ENCODE measurements at places on chromosomes 1 and 21.

DNA sequence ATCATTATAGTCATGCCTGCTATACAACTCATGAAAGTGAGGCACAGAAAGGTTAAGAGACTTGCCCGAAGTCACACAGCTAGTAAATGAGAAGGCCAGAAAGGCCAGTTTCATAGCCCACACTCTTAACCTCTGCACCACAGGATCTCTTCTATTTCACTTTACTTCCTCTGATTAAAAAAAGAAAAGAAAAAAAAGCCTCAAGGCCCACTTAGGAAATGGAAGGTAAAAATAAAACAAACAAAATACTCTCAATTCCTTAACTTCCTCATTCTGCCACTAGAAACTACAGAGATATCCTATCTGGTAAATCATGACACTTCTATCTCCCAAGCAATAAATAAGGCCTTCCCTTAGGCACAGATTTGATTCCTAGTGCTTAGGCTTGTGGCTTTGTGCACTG, 7.6 kb upstream of the ENAH start:
- no peak for DNase-seq

DNA sequence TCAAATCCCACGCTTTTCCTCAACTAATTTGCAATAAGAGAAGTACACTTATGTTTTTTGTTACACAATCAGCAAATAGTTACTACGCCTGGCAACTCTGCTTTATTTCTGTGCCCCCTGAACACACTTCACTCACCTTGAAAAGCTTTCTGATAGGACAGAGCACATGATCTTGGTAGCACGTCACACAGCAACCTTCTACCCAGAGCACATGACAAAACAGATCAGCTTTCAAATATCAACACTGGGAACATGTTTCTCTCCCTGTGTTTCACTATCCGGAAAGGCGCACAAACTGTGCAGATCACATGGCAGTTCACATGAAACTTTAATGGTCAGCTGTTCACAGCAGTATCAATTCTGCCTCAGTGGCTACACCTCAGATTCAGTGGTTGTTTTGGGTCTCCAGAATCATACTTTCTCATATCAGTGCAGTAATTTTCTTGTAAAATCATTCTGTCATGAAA, 2.2 kb downstream of the SLC19A2 start:
- DNase-seq = no peak

GRCh38 chr1:232822530-232822929, 17.3 kb downstream of the MAP10 start:
- DNase-seq = no peak

GRCh38 chr1:204077979-204078696, 5.2 kb downstream of the SOX13 start:
- DNase-seq = no peak

- DNase-seq = no peak
Measured at GRCh38 chr1:68800182-68800581, 303.3 kb upstream of the DEPDC1 start.

DNA sequence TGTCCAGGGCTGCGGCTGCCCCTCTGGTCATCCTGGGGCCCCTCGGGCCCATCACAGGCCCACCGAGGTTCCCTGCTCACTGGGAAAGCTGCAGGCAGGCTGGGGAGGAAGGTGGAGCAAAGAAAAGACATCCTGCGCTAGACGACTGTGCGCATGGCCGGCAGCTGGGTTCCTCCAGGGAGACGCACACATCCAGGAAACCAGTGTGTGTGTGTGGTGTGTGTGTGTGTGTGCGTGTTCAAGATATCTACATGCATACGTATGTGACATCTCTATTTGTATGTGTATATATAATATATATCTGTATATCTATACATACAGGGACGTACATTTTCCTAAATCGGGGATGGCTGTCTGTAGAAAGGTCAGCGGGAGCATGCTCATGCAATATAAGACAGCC, 63.7 kb downstream of the ACOT7 start:
- DNase-seq = no peak

- DNase-seq = no peak
Measured at GRCh38 chr1:200925831-200926230, 31.1 kb downstream of the INAVA start.

DNA sequence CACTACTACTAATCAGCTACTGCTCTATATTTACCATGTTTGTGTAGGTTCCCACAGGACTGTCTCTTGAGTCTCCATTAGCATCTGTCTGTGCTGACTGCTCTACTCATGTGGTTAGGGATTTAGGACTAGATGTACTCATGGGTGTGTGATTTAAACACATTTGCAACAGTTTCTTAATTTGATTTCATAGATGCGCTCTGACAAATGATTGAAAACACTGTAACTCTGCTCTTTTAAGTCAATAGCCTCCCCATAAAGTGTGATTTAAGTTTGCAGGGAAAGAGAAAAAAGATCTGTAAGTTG, 809.3 kb downstream of the NCAM2 start:
- no peak for DNase-seq

DNA sequence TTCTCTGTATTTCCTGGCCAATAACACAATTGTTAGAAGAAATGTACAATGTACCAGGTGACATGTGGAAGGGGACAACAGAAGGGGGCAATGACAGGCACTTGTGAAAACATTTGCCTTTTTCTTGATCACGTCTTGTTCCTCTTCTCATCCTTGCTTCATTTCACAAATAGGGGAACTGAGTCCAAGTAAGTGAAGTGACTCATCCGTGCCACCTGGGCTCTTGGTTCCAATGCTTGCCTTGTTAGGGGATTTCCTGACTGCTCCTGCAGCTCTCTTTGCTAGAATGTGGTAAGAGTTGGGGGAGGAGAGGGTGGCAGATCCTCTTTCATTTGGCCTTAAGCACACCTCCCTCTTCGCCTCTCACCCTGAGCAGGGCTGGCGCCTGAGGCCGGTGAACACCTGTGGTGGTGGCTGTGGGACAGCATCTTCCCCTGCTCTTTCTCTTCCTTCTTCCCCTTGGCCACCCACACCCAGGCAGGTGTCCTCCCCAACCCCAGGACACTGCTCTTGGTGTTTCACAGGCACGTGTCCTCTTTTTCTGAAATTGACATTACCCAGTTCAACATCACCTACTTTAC, 2.2 kb upstream of the RHEX start:
- DNase-seq = peak; percentile 57

DNA sequence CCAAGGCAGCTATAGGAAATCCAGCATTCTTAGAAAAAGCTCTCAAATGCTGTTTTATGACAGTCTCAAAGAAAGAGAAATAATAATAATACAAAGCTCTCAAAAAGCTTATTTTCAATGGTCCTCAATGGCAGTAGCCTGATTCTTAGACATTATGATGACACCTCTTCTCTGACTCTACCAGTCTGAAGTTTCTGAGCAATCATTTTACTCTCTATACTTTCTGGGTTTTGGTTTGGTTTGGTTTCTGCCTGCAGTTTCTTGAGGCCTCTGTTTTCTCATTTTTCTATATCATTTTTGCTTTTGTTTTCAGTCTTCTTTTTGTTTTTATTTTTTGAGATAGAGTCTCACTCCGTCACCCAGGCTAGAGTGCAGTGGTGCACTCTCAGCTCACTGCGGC, 50.2 kb upstream of the TBX15 start:
- no peak for DNase-seq

DNA sequence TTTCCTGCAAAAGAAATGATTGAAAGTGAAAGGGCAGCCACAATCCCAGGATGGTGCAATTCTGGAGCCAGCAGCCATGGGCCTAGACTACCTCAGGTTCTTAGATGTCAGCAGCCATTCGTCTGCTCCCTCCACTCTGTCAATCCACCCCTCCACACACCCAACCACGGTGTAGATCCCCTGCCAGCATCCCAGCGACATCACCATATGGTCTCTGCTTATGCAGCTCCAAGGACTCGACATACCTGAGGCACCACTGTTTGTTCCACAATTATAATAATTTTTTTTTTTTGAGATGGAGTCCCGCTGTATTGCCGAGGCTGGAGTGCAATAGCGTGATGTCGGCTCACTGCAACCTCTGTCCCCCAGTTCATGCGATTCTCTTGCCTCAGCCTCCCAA, 6.5 kb downstream of the SYNC start:
- no peak for DNase-seq

DNA sequence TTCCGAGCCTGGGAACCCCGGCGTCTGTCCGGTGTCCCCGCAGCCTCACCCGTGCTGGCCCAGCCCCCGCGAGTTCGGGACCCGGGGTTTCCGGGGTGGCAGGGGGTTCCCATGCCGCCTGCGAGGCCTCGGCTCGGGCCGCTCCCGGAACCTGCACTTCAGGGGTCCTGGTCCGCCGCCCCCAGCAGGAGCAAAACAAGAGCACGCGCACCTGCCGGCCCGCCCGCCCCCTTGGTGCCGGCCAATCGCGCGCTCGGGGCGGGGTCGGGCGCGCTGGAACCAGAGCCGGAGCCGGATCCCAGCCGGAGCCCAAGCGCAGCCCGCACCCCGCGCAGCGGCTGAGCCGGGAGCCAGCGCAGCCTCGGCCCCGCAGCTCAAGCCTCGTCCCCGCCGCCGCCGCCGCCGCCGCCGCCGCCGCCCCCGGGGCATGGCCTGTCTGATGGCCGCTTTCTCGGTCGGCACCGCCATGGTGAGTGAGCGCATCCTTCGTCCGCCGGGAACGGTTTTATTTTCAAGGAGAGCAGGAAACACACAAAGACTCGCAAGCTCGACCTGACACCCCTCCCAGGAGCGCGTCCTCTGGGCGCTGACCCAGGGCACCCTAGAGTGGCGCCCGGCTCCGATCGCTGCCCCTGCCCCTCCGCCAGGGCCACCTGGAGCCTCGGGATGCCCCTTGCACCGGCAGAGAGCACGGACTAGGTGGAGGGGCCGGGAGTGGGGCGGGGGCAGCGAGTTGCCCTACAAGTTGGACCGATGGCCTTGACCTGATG, at the start of gene ABCG1:
Gene ABCG1 (plus strand): TSS at position 305 of the 770 bp plus-strand sequence. CDS start 123 bp downstream, at position 428.
- DNase-seq = no peak

DNA sequence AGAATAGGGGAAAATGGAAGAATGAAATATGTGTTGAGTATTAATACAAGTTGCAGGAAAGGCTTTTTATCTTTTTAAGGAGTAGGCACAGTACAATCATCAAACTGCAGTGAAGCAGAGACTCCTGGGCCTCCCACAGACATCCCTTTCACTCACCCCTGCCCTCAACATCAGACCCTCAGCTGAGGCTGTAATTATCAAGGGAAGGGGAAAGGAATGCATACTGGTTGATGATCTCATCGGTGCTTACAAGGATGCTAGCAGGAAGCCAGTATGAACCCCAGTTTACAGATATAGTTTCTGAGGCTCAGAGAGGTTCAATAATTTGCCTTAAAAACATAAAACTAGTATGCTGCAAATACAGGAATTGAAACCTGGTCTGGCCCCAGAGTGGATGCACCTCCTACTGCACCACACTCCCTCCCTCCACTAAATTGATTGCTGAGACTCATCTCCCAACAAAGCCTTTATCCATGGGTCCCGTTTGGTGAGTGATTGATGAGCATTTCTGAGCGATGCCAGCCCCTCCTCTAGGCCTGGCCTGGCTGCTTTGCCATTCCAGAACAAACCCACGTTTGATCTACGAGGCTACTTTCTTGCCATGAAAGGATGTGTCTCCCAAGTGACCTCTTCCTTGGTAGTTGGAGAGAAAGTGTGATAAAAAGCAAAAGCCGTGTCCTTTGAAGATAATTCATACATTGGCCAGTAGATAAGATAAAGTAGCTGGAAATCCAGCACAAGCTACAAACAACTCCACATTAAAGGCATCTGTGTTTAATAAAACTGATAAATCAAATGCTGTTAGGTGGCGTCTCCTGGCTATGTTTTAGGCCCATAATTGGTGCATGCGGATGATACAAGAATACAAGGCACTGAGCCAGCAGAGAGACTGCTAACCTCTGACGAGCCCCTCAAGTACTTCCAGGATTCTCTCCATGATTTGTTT, 233.9 kb upstream of the CAMK1G start:
- no peak for DNase-seq

GRCh38 chr21:34545079-34545884, 33.3 kb upstream of the KCNE1 start:
- no peak for DNase-seq

GRCh38 chr21:30880914-30881313, 466 bp downstream of the KRTAP11-1 start:
- DNase-seq = no peak

- DNase-seq = no peak
Measured at GRCh38 chr1:14745001-14745720, 146.7 kb downstream of the KAZN start.

DNA sequence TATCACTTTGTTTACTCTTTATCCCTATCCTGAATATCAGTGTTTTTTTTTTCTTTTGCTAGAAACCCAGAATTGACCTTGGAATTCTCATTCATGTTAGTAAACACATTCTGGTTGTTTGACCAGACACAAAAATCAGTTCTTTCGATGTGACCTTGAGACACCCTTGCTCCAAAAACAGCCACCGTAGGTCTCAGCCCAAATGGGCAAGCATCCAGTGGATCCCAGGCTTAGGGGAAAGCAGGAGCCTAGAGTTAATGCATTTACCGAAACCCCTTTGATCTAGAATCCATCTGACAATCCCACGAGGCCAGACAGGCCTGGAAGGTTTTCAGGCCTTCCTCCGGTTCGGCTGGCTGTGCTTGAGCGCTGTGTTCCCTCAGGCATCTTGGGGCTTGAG, 47.6 kb downstream of the IRF2BP2 start:
- DNase-seq = no peak

- DNase-seq = no peak
Measured at GRCh38 chr1:116150368-116150767, 39.2 kb downstream of the MAB21L3 start.

- DNase-seq = no peak
Measured at GRCh38 chr1:147124266-147124665, 48.0 kb downstream of the PRKAB2 start.

DNA sequence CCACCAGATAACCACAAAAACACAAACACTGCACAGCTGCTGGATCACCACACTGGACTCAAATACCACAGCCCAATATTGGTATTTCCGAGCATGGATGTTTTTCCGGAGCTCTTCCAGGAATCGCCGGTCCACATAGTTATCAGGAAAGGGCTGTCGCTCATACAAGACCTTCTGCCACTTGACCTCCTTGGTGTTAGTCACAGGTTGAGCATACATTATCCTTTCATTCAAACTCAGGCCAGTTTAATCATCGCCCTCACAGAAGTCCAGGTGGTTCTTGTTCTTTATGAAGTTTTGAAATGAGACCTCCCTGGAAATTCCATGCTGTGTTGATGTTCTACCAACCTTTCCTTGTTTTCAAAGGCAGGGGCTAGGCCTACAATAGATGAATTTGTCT, 1.5 kb downstream of the PIGC start:
- no peak for DNase-seq

DNA sequence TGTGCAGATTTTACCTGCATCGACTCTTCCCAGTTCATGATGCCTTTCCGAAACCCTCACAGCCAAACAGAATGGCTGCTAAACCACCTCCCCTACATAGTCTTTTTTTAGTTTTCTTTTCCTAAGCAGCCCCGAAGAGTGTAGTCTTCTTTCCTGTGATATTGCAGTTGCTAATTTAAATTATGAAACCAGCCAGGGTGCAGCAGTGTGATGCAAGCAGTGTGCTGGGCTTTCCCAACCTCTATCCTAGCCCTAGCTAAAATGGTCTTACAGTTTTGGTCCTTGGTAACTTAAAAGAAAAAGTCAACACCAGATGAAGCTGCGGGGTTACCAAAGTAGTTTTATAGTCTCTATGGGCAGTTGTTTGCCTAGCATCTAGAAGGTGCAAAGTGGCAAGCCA, 82.0 kb upstream of the GCLM start:
- DNase-seq = no peak

GRCh38 chr1:216178281-216178680, 245.0 kb downstream of the USH2A start:
- no peak for DNase-seq
